ENCODE measurements at places on chromosomes 11 and 22.

- peak; percentile 25 for DNase-seq
These were observed 55.4 kb upstream of the NECTIN1 start for GRCh38 chr11:119784421-119784820.

DNA sequence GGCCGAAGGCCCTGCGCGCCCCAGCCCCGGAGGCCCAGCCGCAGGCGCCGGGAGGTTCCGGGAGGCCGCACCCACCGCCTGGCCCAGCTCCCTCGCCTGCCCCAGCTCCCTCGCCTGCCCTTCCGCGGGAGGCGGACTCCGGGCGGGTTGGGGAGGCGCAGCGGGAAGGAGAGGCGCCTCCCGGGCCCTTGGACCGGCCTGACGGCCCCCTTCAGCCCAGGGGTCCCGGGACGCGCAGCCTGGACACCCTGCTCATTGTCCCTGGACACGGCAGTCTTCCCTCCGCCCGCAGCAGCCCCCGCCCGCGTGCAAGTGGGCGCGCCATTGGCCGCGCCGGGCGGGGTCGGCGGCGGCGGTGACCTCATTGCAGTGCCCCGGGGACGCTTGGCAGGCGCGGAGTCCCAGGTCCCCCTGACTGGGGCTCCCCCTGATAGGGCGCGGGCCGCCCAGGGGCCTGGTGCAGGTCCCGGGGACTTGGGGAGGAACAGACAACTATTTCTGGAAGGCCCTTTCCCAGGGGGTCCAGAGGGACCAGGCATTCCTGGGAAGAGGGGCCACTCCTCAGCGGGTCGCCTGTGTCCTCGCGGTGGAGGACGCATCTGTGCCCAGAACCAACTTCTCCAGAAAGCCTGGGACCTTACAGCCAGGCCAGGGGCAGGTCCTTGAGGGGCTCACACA lies 501 bp downstream of the CD151 start:
- no peak for DNase-seq

- DNase-seq = no peak
These were observed 26.1 kb upstream of the CLMP start for GRCh38 chr11:123221096-123221561.

DNA sequence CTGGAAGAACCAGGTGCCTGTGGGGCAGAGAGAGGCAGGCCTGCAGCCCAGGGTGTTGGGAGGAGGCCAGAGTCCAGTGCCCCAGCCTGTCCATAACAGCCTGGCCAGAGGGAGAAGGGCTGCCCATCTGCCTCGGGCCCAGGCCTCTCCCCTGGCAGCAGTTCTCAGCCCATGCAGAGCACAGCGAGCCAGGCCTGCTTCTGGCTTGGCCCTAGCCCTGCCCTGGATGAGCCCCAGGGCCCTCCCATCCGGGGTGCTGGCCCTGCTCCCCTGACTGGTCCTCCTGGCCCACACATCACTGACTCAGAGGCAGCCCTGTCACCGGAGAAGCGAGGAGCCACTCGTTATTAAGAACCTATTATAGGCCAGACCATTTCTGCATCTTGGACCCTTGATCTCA lies 19.7 kb upstream of the MYRF start:
- DNase-seq = no peak

DNA sequence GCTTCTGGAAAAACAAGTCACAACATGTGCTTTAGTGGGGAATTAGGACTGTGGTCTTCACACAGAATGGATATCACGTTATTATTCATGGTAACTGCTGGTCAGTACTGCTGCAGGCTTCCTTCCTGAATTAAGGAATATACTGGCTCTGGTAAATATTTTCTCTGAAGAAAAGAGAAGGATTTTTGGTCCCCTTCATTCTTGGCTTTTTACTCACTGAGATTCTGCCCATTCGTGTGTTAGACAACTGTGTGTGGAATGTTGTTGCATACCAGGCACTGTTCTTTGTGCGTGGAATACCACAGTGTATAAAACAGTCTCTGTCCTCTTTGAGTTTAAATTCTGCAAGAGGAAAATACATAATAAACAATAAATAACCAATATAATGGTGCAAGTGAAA lies 80.3 kb downstream of the ALX4 start:
- DNase-seq = no peak

- DNase-seq = no peak
These were observed 4.5 kb downstream of the LMNTD2 start for GRCh38 chr11:555780-556661.
